ENCODE measurements at places on chromosomes 4 and X.
A peak's percentile ranks its signal among the peaks of the same experiment; 100 is the strongest.

GRCh38 chr4:140893939-140894338 is 137.8 kb upstream of the TBC1D9 start:
- DNase-seq = peak; percentile 69

- DNase-seq = no peak
These were observed 583.7 kb downstream of the TRIML1 start for GRCh38 chr4:188722911-188723310.

DNA sequence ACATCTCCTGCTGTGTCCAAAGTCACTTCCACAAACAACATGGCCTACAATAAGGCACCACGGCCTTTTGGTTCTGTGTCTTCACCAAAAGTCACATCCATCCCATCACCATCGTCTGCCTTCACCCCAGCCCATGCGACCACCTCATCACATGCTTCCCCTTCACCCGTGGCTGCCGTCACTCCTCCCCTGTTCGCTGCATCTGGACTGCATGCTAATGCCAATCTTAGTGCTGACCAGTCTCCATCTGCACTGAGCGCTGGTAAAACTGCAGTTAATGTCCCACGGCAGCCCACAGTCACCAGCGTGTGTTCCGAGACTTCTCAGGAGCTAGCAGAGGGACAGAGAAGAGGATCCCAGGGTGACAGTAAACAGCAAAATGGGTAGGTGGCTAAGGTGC is 123.9 kb downstream of the PDLIM5 start:
- no peak for DNase-seq

GRCh38 chrX:99184153-99184552 is 1225.9 kb downstream of the PCDH19 start:
- no peak for DNase-seq

- no peak for DNase-seq
These were observed 184.0 kb upstream of the ANK2 start for GRCh38 chr4:112865443-112865842.

DNA sequence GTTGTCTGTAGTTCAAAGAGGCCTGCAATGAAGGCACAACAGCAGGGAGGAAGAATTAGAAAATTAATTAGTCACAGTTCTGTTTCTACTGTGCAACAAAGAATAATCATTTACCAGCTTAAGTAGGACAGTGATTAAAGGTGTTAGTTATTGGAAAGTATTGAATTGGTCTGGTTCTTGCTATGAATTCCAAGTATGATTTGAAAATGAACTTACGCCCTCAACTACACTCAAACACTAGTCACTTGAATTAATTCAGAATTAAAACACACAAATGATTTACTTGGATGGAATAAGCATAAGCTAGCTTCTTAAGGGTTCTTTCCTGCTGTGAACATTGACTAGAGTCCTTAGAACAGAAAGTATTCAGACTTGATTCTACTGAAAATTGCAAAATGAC is 69.9 kb upstream of the EXOC1L start:
- no peak for DNase-seq

DNA sequence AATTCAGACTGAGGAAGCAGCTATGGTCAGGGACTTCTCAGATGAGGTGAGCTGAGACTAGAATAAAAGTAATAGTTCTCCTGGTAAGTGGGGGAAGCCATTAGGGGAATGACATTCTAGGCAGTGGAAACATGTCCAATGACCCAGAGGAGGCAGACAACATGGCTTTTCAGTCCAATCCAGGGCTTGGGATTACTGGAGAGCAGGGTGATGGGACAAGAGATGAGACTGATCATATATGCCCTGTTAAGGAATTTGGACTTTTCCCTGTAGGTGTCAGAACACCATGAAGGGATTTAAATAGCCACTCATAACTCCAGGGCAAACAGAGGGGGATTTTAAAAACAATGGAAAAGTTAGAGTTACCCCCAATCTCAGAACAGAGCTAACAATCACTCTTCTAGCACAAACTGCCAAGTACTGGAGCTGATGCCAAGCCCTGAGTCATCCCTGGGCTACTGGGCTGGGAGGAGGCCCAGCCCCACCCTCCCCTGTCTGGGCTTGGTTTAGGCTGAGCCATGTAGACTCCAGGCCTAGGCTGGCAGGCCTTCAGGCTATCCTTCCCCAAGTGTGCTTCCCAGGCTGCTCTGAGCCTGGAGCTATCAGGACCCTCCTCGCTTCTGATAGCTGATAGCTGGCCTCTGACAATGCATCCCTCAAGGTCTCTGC is 22.7 kb upstream of the MSN start:
- DNase-seq = peak; percentile 90

DNA sequence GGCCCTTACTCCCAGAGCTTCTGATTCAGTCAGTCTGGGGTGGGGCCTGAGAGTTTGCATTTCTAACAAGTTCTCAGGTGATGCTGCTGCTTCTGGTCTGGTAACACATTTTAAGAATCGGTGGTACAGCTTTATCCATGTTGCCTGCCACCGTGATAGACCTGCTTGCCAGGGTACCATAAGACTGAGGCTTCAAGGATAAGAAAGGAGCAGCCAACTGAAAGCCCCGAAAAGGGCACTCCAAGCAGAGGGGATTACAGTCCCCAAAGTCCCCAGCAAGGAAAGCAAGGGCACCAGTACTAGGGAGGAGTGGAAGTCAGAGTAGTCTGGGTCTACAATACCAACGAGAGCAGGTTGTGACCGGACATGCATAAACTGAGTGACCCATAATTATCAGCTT is 49.8 kb downstream of the APOO start:
- no peak for DNase-seq

- no peak for DNase-seq
These were observed 19.9 kb downstream of the NAT8L start for GRCh38 chr4:2079006-2079405.

Measured in fibroblast of the aortic adventitia (primary cell).